Globus pallidus (tissue), 1 donor: ENCODE measurements at places on chromosomes 3 and 15.

DNA sequence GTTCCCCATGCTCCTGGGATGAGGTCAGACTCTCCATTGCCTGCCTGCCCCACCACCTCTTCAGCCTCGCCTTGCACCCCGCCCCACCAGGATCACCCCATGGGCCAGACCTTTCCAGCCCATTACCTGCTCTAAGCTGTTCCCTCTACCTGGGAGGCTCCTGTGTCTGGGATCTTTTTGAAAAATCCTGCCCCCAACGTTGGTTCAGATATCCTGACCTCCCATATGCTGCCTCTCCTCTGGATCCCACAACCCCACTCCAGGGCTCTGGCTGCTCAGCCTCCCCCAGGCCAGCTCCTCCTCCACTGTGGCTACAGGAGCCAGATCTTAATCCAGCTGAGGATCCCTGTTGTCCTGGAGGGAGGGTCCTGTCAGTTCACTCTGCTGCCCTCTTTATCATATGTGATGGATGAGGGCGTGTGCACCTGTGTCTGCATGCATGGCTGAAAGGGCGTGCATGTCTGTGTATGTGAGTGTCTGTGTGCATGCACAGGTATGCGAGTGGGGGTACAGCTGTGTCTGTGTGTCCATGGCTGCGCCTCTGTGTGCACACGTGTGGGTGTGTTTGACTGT is 21.7 kb upstream of the ALAS1 start:
- no peak for DNase-seq

DNA sequence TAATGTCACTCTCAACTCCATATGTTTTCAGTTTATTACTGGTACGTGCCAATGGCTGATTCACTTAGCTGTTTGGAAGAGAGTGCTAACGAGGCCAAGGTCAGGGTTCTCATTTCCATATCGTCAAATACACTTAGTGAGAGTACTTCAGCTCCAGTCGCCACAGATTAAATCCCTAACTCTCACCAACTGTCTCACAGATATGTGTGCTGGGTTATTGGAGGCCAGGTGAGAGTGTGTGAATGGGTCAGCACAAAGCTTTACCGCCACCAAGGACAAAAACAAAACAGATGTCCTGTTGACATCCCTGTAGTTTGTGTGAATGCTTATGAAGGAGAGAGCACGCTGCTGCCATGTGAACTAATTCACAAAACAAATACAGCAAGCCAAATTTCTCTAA is 133.5 kb upstream of the TBL1XR1 start:
- no peak for DNase-seq

- DNase-seq: no peak
Observed at GRCh38 chr15:41783296-41783695, 9.0 kb downstream of the MAPKBP1 start.

DNA sequence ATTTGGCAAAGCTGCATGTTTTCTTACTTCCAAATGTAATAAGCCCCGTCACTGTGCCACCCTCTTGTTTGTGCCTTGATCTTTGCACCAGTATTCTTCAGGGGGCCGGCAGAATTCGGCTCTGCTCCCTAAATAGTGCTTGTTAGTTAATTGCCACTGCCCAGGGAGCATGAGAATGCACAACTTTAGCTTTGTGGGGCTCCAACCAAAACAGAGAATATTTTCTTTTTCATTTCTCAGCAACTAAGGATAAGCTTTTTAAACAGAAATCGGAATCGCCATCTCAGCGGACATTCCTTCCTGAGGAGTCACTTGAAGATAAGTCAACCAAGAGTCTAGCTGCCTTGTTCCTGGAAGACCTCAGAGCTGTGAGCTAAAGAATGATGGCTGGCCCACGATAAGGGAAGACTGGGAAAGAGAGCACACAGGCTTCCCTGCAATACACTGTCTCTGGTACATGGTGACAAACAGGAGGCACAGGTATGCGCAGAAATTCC is 106.0 kb downstream of the LRIG1 start:
- DNase-seq: no peak

- no peak for DNase-seq
Observed at GRCh38 chr3:82224661-82225060, 463.2 kb upstream of the GBE1 start.

- no peak for DNase-seq
Observed at GRCh38 chr3:187314176-187314575, 22.6 kb upstream of the MASP1 start.

DNA sequence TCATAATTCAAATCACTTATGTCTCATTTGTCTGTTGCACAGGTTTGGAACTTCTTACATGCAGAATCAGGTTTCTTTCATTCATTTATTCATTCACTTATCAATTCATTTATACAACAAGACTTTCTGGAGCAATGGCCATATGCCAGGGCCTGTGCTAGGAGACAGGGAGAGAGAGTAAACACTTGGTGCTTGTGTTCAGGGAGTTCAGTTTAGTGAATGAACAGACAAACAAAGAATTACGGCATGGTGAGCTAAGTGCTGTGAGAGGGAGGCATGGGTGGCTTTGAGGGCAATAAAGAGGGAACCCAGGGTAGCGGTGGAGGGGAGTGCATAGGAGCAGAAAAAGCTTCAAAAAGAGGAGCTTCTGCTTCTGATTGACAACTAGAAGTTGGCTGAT is 8.5 kb upstream of the IREB2 start:
- no peak for DNase-seq

GRCh38 chr15:55552451-55552850 is 35.7 kb downstream of the PYGO1 start:
- DNase-seq: no peak

- no peak for DNase-seq
Observed at GRCh38 chr15:27037501-27037900, 66.5 kb downstream of the GABRG3 start.

GRCh38 chr3:21705769-21706168 is 45.2 kb downstream of the ZNF385D start:
- no peak for DNase-seq

DNA sequence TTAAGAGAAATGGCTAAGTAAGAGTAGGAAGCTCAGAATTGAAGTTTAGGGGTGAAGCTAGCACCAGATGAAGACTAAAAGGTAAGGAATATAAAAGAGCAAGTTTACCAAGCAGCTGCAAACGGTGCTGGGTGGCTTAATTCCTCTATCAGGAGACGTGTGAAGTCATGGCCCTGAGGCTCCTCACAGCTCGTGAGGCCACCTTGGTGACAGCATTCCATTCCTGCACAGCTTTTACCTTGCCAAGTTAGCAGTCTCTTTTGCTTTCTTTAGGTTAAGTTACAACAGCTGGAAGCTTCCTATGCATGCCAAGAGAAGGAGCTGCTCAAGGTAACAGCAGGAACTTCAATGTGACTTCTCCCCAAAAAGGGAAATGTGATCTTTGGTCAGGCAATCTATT is 6.4 kb downstream of the TMCO5A start:
- no peak for DNase-seq

GRCh38 chr15:28133281-28133680 is 34.2 kb upstream of the OCA2 start:
- DNase-seq: no peak

DNA sequence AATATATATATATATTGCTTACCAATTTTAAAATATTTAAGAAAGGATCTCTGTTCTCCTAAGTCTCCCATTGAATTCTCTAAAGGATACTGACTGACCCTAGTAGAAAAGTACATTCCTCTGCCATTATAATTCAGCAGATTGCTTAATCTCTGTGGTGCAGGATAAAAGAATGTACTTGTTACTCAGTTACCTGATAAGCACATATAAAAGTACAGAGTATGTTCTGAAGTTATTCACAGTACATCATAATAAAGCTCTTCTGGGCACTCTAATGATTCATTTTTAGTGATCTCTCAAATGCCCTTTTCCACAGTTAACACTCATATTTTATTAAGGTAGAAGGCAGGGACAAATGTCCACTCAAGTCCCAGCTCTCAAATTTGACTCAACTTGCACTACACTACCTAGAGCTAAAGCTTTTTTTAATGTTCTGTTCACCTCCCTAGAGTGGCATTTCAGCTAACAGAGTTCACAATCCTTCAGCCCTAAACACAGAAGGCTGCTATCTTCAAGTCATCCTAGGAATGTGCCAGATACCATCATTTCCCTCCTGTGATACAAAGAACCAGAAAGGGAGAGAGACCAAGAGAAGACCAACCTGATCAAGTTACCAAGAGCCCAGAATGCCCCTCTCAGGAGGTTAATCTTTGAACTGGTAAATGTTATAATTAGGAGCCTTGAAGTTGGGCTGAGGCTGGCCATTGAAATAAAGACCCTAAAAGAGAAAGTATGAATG is 53.3 kb downstream of the MEIS2 start:
- no peak for DNase-seq

- no peak for DNase-seq
Observed at GRCh38 chr3:195250473-195251251, 20.3 kb downstream of the XXYLT1 start.

DNA sequence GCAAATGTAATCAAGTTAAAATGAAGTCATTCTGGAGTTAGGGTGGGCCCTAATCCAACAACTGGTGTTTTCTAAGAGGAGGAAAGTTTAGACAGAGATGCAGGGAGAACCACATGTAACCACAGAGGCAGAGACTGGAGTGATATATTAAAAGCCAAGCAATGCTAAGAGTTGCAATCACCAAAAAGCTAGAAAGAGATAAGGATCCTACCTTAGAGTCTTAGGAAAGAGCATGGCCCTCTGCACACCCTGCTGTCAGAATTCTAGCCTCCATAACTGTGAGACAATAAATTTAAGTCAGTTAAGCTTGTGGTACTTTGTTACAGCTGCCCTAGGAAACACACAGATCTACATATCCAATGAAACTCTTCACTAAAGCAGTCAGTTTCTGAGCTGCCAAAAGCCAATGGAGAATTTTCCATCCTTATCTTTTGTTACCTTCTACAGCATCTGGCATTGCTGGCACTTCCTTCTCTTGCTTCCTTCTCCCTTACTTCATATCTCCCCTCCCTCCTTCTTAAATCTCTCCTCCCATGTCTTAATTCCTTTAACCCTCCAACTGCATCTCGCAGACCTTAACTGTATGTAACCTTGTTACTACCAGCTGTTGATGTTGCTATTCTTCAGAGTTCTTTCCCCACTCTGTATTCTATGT is 11.2 kb downstream of the DCBLD2 start:
- no peak for DNase-seq

- peak; percentile 41 for DNase-seq
Observed at GRCh38 chr15:35444557-35445204, 101.3 kb downstream of the DPH6 start.

GRCh38 chr15:81182031-81182755 is 14.5 kb upstream of the IL16 start:
- DNase-seq: peak; percentile 40

DNA sequence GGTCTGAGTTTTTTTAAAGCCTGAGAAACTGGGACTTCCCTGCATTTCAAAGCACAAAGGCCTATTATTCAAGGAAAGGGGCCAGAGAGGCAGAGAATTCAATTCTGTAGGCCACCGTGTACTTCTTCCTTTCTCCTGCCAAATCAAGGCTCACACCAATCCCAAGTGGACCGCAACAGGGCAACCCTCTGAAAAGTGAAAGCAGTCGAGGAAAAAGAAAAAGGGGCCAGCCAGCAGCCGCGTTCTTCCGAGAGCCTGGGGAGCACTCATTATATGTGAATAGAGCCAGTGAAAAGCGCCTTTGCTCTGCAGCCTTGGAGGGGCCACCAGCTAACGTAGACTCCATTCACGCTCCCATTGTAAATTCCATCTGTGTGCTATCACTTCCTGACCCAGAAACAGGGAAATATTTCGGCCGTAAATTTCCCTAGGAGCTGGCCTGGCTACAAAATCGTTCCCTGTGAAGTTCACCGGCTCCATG is 45.9 kb upstream of the THUMPD3 start:
- peak; percentile 65 for DNase-seq

GRCh38 chr15:71362987-71363968 is 248.0 kb downstream of the THSD4 start:
- no peak for DNase-seq

DNA sequence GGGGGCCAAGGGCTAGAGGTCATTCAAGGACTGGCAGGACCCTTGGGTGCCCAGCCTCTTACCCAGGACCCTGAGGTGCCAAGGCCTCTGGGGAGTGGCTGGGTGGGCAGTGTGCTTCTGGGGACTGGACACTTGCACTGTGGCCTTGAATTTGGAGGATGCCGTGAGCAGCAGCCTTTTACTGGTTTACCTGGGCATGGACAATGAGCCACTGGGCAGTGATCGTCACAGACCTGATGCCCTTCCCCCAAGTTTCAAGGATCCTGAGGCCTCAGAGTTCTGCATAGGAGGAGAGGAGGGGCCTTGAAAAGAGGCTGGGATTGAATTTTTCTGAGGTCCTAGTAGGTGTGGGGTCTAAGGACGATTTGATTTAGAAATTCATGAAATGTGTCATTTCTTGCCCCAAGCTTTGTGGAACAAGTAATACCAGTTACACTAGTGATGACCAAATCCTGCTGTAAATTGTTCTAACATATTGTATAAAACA is 146.1 kb upstream of the TPM1 start:
- no peak for DNase-seq

DNA sequence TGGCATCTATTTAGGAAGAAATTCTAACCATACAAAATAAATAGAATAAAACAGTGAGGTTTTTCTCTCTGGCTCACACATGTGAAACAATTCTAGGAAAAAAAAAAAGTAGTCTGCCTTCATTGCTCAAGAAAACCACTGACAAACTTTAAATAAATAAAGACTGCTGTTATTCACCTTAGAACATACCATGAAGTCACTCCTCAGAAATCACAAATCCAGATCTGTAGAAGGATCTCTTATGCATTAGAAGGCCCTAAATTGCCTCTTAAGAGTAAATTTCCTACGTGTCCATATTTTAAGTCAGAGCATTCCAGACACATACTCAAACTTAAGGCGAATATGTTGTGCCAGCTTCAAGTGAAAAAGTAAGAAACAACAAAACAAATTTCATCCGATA is 217.3 kb downstream of the ZIC4 start:
- no peak for DNase-seq

GRCh38 chr3:128072454-128073184 is 20.4 kb downstream of the SEC61A1 start:
- no peak for DNase-seq

GRCh38 chr15:25670025-25670554 is 193.0 kb downstream of the ATP10A start:
- peak; percentile 26 for DNase-seq

- peak; percentile 54 for DNase-seq
Observed at GRCh38 chr3:173869766-173870165, 472.2 kb downstream of the NLGN1 start.

GRCh38 chr15:63283126-63283525 is 5.7 kb downstream of the APH1B start:
- DNase-seq: no peak

GRCh38 chr3:152319831-152320617 is 51.3 kb downstream of the MBNL1 start:
- peak; percentile 45 for DNase-seq

- no peak for DNase-seq
Observed at GRCh38 chr3:122902326-122902725, 107.5 kb downstream of the SLC49A4 start.

- DNase-seq: no peak
Observed at GRCh38 chr3:182913889-182914288, 66.4 kb downstream of the DCUN1D1 start.

DNA sequence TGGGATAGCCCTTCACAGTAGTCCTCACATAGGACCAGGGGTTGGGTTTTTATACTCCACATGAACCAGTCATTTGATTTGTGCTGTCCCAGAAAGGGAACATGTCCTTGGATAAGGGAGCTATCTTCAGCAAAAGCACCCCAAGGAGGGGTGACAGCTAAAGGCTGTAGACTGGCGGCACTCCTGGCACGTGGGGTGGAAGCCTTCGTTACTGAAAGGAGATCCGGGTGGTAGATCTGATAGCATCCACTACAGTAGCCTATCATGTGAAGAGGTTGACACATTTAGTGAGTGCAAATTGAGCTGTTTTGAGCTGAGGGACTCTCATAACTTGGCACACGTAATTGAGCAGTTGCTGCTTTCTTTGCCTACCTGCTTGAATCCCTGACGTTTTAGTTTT is 588.8 kb upstream of the GOLIM4 start:
- no peak for DNase-seq
